ENCODE measurements at places on chromosomes 7 and 10.

GRCh38 chr10:110790913-110791506 is 80.7 kb upstream of the PDCD4 start:
- no peak for DNase-seq

DNA sequence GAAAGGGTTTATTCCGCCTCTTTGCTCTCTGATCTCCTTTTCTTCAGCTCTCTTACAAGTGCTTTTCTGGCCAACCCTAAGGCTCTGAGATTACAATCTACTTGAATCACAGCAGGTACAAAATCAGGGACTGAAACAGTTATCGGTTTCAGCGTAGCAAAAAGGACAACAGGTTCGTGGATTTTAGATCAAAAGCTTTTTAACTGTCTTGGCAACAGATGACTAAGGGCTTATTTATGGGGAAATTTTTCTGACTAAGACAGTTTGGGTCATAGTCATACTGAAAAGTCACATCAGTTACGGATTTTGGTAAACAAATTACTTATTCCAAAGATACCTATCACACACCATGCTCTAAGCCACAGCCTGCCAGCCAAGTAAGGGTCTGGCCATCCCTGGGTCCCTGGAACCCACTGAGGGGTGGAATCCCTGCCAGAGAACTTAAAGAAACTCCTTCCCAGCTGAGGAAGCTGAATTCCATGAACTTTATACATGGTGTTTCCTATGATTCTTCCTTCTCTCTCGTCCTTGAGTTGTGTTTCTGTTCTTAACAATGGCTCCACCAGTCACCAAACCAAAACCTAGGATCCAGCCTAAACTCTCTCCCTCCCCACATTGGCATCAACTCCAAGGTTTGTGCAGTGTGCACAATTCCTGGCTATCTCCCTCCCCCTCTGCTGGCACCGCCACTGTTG is 169.3 kb downstream of the FAM107B start:
- DNase-seq = no peak

DNA sequence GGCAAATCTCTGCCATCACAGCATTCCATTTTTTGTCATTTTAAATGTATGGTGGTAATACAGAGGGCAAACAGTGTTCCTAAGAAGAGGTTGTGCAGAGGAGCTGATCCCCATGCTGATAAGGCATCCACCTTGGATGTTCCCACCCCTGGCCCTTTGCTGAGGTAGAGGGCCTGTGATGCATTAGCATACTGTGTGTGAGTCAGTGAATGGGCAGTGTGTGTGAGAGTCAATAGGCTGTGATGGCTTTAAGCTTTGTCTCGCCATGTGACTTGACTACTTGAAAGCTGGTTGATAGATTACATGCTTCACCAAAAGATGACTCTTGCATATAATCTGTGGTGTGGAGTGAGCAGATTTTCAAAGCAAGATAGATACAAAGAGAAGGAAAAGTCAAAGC is 81.3 kb downstream of the INSYN2A start:
- DNase-seq = no peak

DNA sequence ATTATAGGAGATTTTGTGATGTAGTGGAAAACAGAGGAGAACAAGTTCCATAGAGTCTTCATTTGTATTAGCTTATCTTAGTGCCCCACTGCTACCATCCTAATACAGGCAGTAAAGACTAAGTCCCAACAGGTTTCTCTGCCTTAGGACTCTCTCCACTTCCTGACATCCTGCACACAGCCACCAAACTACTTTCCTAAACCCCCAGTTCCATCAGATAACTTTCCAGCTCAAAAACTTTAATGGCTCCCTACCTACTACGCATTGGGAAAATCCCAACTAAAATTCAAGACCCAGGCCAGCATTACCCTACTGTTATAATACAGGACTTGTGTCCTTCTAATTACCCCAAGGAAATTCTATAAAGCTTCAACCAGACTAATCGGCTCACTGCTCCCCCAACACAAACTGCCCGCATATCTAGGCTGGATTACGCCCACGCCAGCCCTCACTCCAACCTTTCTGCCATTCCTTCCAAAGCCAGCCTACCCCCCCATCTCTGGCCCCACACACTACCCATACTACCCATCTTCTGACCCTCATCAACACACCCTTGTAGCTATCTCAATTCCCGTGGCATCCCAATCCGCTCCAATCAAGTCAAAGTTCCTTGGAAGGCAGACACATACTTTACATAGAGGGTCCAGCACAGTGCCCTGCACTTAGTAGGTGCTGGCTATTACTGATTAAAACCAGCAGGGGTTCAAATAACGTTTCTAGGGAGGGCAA is 1.4 kb downstream of the IDE start:
- DNase-seq = no peak

DNA sequence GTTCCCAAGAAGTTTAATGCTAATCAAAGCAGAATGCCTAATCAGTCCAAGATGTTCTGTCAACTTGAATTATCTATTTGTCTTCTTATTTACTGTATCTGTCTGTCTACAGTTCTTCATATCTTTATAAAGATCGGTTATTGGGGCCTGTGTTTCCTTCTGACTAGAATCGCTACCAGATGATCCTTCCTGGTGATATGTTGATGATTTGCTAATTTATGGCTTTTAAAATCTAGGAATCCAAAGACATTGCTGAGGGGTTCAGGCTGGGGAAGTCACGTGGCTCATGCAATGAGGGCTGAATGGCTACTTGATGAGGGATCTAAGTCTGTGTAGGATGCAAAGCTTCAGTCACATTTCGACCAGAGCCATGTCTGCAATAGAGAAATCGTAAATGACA is 536.3 kb downstream of the KCNMA1 start:
- DNase-seq = no peak

DNA sequence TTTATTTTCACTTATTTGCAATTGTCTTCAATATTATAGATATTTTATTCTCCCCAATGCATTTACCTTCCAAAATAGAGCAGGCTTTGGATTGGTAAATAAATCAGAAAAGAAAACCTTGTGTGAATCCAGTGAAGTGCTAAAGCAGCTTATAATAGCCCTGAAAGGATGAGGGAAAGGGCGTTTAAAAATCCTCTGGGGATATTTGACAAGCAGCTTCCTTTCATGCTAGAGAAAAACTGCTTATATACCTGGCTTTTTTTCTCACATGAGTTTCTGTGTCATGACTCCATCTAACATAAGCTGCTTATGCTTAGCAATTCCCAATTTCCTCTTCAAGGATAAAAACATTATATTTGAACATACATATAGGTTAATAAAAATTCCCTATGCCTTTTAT is 221.6 kb upstream of the SEMA3E start:
- no peak for DNase-seq

DNA sequence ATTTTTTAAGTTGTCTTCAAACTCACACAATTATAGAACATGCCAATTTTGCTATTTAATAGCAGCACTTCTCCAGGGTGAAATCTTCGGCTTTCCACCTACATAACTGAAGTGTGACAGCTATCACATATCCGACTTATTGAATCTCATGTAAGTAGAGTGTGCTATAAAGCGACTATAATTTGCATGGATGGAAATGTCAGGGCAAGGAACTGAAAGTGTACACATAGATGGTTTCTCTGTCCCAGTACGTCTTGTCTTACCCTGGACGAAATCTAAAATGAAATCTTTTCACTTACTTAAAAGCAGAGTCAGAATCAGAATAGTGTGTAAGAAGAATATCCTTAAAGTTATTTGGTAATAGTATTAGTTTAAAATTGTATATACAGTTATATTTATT is 132.3 kb downstream of the THSD7A start:
- no peak for DNase-seq

- no peak for DNase-seq
Measured at GRCh38 chr7:128104108-128104742, 73.0 kb upstream of the LRRC4 start.

DNA sequence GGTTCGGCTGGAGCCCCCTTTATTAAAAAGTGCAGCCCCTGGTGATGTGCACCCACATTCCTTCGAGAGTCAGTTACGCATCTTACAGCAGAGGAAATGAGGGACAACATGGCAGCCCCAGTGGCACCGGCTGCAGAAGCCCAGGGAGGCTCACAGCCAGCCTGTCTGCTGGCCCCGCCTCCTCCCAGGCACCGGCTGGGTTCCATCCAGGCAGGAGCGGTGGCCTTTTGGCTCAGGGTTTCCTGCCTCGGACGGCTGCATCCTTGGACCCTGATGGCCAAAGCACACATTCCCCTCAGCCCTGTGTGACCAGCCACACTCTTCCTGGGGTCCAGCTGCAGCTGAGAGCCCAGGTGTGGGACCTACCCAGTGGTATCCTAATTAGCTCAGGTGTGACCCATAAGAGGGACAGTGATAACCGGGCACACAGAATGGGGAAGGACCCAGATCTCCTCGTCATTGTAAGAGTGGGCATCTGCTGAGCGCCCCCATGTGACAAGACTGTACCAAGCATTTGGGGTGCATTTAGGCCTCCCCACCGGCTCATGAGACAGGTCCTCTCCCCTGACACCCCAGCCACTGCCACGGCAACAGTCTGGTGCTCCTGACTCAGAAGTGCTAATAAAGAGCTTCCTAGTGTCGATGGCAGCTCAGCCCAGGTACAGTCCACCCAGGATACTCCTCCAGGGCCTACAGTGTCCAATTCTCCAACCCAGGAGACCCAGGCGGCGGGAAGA is 63.3 kb upstream of the CHST15 start:
- no peak for DNase-seq

DNA sequence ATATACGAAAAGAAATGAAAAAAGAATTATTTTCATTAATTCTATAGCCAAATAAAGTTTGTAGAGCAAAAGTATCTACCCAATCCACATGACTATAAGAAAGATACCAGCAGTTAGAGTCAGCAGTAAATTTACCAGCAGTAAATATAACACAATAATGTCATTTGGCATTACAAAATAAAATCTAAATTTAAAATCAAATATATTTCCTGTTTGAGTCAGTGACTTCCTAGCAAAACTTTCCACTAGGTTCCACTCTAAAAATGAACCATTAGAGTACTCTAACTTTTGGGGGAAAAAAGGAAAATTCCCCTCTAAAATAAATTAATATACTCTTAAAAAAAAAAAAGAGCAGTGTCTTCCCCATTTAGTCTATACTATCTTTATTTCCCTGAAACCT is 144.8 kb downstream of the CPEB3 start:
- no peak for DNase-seq

DNA sequence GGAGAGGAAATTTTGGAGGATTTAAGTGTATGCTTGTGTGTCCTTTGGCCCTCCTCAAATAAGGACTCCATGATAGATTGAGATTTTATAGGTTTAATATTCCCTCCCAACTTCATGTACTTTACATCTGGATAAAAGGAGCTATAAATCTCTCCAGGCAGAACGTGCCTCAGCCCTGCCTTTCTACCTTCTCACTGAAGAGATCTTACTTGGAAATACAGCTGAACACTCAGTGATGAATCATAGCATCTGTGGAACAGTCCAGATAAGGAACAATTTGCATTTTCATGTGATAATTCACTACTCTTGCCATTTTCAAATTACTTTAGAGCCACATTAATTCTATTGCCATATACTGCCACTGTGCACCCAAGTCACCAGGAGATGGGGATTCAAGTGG is 364.6 kb upstream of the PODXL start:
- DNase-seq = no peak

- no peak for DNase-seq
Measured at GRCh38 chr10:44171765-44172164, 213.1 kb downstream of the CXCL12 start.

DNA sequence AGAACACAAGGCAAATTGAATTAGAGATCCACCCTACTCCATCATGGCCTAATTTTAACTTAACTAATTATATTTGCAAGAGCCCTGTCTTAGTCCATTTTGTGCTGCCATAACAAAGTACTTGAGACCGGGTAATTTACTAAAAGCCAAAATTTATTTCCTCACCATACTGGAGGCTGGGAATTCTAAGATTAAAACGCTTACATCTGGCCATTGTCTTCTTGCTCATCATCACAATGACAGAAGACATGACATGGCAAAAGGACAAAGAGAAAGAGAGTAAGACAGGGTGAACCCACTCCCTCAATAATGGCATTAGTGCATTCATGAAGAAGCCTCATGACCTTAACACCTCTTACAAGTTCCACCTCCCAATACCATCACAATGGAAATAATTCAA is 1068.6 kb downstream of the DNAJB9 start:
- DNase-seq = no peak

DNA sequence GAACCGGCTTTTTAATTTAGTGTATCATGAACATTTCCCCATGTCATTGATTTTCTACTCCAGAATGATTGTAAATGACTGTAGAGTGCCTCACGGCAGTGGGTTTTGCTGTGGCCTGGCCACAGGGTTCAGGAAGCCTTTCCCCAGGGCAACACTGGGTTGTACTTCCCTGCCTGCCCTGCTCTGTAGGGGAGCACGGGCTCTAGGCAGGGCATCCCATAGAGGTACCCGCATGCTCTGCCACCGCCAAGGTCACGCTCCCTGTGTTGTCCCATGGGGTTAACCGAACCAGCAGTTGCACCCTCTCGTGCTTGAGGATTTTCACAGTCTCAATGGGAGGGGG is 63.8 kb downstream of the BPGM start:
- DNase-seq = no peak

DNA sequence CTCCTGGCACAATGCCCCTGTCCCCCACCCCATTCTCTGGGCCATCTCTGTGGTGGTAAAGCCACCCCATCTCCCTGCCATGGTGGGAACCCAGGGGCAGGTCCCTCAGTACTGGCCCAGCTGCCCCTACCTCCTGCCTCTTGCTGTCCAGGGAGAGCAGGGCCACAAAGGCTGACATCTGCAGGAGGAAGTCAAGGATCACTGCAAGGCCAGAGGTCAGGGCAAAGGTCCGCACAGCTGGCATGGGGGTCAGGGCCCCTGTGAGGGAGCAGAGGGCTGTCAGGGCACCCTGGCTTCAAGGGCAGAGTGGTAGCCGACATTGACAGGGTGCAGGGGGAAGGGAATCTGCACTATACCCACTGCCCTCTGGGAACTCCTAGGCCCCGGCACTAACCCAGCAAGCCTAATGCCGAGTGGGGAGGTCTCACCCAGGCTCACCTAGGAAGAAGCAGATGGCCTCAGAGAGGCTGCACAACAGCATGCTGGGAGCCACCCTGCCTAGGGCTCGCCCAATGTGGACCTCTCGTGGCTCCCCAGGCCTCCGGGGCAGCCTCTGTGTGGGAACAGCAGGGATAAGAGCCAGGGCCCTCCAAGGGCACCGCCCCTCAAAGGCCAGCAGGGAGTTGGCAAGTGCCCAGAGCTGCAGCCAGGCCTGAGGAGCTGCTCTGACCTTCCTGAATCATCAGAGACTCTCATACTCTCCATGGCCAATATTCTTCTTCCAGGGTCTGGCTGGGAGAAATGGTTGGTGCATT is 7.7 kb downstream of the NPC1L1 start:
- no peak for DNase-seq

DNA sequence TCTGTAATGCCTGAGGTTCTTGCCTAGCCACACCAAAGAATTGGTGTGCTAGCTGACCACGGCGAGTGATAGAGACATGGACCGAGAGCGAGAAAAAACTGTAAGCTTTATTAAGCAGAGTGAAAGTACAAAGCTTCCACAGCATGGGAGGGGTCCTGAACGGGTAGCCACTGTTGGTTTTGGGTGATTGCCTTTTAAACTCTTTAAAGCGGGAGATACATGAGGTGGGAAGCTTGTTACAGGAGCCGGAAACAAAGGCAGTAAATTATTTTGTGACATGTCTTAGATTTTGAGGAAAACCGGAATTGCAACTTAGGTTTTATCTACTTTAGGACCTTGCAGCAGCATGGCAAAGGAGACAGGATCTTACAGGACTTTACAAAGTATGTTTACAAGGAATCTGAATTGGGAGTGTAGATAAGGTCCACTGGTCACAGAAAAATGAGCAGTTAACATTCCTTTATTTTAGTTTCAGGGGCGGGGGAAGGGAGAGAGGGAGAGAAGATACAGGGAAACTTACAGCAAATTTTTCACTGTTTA is 252.7 kb upstream of the MBL2 start:
- DNase-seq = no peak

GRCh38 chr7:124089621-124090020 is 56.8 kb upstream of the TMEM229A start:
- DNase-seq = no peak

All from naive thymus-derived CD4-positive, alpha-beta T cell (primary cell).